ENCODE measurements at places on chromosomes 5 and 9.
A peak's percentile ranks its signal among the peaks of the same experiment; 100 is the strongest.

DNA sequence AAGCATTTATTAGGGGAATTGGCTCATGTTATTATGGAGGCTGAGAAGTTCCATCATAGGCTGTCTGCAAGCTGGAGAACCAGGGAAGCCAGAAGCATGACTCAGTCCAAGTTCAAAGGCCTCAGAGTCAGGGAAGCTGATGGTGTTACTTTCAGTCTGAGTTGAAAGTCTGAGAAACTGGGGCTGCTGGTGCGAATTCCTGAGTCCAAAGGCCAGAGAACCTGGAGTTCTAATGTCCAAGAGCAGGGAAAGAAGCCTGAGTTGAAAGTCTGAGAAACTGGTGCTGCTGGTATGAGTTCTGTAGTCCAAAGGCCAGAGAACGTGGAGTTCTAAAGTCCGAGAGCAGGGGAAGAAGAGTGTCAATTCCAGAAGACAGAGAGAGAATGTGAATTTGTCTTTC is 641.1 kb downstream of the ISL1 start:
- DNase-seq, result no peak

DNA sequence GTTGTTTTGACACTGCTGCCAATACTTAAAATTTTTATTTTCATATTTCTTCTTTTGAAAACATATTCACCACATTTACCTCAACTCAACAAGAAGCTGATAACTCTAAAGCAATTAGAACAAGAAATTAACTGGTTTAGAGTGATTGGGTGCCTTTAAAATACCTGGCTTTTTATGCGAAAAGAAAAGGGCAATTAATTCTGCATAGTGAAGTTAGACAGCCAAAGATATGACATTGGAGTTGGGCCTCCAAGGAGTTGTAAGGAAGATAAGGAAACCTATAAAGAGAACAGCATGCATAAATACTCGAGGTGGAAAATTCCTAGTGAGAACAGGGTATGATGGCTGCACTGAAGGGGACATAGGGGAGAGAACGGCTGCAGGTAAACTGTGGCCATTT is 9.6 kb downstream of the AK6 start:
- DNase-seq, result no peak

DNA sequence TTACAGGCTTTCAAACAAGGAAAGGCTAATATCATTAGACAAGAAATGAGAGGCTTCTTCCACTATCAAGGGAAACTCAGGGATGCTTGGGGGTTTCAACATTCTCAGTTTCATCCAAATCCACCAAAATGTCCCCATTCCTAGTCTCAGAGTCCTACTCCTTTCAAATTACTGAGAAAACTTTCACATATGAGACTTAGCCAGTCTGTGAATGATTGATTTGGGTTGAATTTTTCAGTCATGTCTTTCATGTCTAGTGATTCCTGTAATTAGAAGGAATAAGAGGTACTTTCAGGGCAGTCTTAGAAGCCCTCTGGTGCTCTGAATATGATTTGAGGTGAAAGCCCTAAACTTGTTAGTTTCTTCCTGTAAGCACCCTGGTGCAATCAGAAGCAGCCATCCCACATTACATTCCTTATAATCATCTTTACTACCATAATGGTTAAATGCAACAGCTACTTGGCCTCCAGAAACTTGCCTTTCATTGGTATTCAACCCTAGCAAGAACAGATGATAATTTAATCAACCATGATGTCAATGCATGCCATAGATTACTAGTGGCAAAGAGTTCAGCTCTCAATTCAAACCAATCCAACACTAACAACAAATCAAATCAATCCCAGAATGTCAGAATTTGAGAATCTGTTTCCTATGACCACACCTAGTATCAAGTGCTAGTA is 50.7 kb upstream of the RIC1 start:
- peak; percentile 24 for DNase-seq

DNA sequence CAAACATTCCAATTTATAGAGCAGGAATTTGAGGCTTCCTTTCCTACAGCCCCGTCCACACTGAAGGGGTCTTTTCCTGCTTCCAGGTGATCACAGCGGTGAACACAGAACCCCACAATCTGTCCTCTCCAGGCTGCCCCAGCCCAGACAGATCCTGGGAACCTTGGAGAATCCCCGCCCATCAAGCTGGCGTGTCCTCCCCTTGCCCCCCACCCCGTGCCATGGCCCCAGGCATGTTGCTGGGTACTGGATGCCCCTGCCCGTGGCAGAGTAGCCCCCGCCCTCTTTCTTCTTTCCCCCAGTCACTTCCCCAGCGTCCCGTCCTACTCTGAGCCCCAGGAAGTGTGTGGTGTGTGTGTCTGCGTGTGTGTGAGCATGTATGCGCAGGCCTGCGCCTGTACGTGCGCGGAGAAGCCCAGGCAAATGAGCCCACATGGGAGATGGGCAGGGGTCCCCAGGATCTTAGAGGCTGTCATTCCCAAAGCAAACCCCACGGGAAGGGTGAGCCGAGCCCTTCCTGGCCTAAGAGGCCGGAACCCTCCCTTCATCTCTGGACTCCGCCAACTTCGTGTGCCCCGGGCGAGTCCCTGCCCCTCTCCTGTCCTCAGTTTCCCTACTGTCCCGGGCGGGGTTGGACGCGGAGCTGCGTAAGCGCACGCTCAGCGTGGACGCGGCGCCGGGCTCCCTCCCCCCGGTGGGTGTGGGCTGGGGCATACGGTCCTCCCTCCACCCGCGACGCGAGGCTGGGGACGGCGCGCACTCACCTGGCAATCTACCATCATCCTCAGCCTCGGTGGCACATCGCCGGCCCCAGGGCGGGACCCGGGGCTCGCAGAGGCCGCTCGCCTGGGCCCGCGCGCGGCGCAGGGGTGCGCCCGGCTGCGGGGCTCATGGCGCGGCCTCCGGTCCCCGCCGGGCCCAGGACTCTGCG is 15.2 kb downstream of the GBGT1 start:
- peak; percentile 66 for DNase-seq
